ENCODE measurements at places on chromosomes 7 and 10. TPM values are rescaled to one million over a fixed set of nuclear protein-coding genes. Genes with fewer than 3 reads are reported as not detected.

ARF5 gene
- 187 TPM for total RNA-seq

AFAP1L2 gene
- 3.8 TPM for total RNA-seq

SPDYE8 gene
- total RNA-seq, result not detected

RBP3 gene
- not detected for total RNA-seq

LLCFC1 gene
- total RNA-seq, result not detected

RARRES2 gene
- not detected for total RNA-seq

GJD4 gene
- not detected for total RNA-seq

EXOSC1 gene
- total RNA-seq, result 45.6 TPM

HECW1 gene
- 1.7 TPM for total RNA-seq

DIP2C gene
- total RNA-seq, result 10.7 TPM

Measured in MG63 (cell line).